ENCODE measurements at places on chromosomes 16 and 17. TPM values are rescaled to one million over a fixed set of nuclear protein-coding genes. Genes with fewer than 3 reads are reported as not detected.

Gene APOH
- not detected for total RNA-seq

Gene TBC1D3G
- not detected for total RNA-seq

GRCh38 chr17:50099003-50099402 is 3.9 kb downstream of the PDK2 start:
- H3K4me1 ChIP-seq: peaks cover 90% of the 10 kb centered on the region
- DNase-seq: no peak
- H3K36me3 ChIP-seq: peaks cover 40% of the 10 kb centered on the region
- no peaks in the 10 kb centered on the region for H3K27me3 ChIP-seq
- H3K27ac ChIP-seq: peak overlapping the region; percentile 97
- H3K4me3 ChIP-seq: no peak overlapping the region

DNA sequence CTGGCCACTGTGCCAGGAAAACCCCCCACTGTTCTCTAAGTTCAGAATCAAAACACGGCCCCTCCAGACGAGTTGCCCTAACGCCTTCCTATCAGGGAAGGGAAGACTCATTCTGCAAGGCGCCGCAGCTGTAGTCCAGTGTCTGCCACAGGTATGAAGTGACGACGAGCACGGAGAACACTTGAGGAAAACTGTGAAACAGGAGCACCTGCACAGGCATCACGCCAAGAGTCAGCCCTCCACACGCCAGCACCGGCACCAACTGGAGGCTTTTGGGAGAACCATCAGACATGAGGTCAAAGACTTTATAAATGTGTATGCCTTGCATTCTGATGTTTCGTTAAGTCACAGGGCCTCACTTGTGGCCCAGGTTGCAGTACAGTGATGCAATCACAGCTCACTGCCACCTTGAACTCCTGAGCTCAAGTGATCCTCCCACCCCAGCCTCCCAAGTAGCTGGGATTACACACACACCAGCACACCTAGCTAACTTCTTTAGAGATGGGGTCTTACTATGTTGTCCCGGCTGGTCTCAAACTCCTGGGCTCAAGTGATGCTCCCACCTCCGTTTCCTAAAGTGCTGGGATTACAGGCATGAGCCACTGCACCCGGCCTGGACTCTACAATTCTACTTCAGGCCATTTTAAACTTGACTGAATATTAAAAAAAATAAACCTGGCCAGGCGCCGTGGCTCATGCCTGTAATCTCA is 22.9 kb downstream of the KLHDC4 start:
- no peak overlapping the region for H3K4me3 ChIP-seq
- peaks cover 10% of the 10 kb centered on the region for H3K4me1 ChIP-seq
- no peak overlapping the region for H3K27ac ChIP-seq
- DNase-seq: no peak
- peaks cover 49% of the 10 kb centered on the region for H3K36me3 ChIP-seq
- H3K27me3 ChIP-seq: no peaks in the 10 kb centered on the region

Gene PDILT
- not detected for total RNA-seq

All from left ventricle myocardium inferior (tissue), 1 donor.